ENCODE measurements at places on chromosomes 11 and 22. TPM values are rescaled to one million over a fixed set of nuclear protein-coding genes. Genes with fewer than 3 reads are reported as not detected.

DNA sequence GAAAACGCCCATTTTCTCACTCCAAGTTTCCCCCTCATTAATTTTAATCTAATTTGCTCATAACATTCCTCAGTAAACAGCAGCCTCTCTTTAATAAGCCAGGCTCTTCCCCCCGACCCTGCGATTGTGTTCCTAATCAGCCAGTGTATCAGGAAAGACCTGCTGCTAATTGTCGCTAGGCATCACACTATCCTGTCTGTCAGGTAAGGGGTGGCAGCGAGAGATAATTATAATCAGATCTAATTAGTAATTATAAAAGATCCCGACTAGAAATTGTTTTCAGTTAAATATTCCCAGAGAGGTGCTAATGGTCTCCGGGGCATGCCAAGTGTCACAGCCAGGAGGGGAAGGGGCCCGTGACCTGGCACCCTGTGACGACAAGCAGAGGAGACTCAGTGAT lies 142.8 kb downstream of the ST3GAL4 start:
- peaks cover 3% of the 10 kb centered on the region for H3K27me3 ChIP-seq
- peaks cover 27% of the 10 kb centered on the region for H3K4me1 ChIP-seq
- peaks cover 6% of the 10 kb centered on the region for H3K36me3 ChIP-seq
- no peak overlapping the region for H3K4me3 ChIP-seq
- no peak overlapping the region for H3K27ac ChIP-seq

DNA sequence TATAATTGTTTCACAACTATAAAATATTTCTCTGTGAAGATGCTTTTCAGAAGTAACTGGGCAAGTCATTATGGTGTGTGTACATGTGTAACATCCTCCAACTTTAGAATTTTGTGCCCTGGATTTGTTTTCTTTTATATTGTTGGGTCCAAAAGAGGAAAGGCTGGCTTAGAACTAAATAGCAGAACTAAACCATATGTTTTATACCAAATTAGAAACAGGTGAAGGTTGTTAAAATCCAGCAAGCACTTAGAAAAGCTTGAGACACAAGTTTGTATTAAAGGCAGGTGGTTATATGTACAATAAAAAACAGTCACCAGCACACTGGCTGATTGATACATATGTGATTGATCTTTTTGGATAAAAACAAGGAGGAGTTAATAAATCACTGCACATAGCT lies 158.5 kb downstream of the WNT11 start:
- no peak overlapping the region for H3K4me3 ChIP-seq
- H3K27me3 ChIP-seq: no peaks in the 10 kb centered on the region
- no peaks in the 10 kb centered on the region for H3K36me3 ChIP-seq
- DNase-seq: no peak
- no peak overlapping the region for H3K27ac ChIP-seq

GRCh38 chr11:74022546-74022945 lies 13.7 kb upstream of the UCP3 start:
- no peaks in the 10 kb centered on the region for H3K27me3 ChIP-seq
- H3K4me1 ChIP-seq: peaks cover 6% of the 10 kb centered on the region
- H3K27ac ChIP-seq: no peak overlapping the region
- H3K36me3 ChIP-seq: peaks cover 30% of the 10 kb centered on the region
- H3K4me3 ChIP-seq: no peak overlapping the region

Gene APOBEC3F
- total RNA-seq: 8.0 TPM

DNA sequence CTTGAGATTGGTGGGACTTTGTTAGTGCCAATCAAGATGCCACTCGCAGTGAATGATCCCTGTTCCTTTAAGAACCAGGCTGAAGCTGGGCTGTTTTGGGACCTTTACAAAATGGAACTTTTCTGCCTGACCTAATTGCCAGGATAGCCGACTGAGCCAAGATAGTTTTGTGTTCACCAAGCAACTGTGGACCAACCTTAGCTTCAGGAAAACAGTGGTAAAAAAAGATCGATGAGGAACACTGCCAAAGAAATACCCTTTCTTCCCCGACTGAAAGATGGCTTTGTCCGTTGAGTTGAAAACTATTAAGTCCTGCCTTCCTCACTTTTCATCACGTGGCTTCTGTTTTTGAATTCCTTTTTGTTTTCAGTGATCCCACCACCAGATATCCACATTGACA lies 157.9 kb upstream of the SORL1-AS1 start:
- no peak for DNase-seq
- peaks cover 20% of the 10 kb centered on the region for H3K36me3 ChIP-seq
- H3K4me1 ChIP-seq: no peaks in the 10 kb centered on the region
- peak overlapping the region; percentile 0 for H3K27ac ChIP-seq

- DNase-seq: no peak
- no peak overlapping the region for H3K4me3 ChIP-seq
- no peak overlapping the region for H3K27ac ChIP-seq
- H3K27me3 ChIP-seq: no peaks in the 10 kb centered on the region
- no peaks in the 10 kb centered on the region for H3K36me3 ChIP-seq
These were observed 11.8 kb downstream of the MICAL3 start for GRCh38 chr22:18012531-18012930.

- peaks cover 42% of the 10 kb centered on the region for H3K36me3 ChIP-seq
- peaks cover 4% of the 10 kb centered on the region for H3K4me1 ChIP-seq
- DNase-seq: no peak
- H3K27ac ChIP-seq: peak overlapping the region; percentile 29
These were observed 35.5 kb upstream of the ST14 start for GRCh38 chr11:130124096-130124495.

DNA sequence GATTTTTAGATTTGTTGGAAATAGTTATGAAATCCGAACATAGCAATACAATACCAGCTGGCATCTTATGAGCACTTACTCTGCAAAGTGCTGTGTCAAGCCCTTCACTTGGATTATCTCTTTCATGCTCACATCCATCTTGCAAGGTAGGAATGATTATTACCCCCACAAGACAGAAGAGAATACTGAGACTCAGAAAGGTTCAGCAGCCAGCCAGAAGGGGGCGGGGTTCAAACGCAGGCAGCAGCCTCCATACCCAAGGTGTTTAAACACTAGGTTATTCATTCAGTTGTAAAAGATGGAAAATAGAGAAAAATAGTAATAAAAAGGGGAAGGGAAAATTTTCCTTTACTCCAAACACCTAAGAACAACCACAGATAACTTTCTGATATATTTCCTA lies 158.5 kb downstream of the CCDC34 start:
- no peaks in the 10 kb centered on the region for H3K27me3 ChIP-seq
- no peak overlapping the region for H3K27ac ChIP-seq
- no peak overlapping the region for H3K4me3 ChIP-seq
- no peaks in the 10 kb centered on the region for H3K36me3 ChIP-seq
- no peak for DNase-seq
- H3K4me1 ChIP-seq: peaks cover 14% of the 10 kb centered on the region

Gene FADS2
- total RNA-seq: 125 TPM

DNA sequence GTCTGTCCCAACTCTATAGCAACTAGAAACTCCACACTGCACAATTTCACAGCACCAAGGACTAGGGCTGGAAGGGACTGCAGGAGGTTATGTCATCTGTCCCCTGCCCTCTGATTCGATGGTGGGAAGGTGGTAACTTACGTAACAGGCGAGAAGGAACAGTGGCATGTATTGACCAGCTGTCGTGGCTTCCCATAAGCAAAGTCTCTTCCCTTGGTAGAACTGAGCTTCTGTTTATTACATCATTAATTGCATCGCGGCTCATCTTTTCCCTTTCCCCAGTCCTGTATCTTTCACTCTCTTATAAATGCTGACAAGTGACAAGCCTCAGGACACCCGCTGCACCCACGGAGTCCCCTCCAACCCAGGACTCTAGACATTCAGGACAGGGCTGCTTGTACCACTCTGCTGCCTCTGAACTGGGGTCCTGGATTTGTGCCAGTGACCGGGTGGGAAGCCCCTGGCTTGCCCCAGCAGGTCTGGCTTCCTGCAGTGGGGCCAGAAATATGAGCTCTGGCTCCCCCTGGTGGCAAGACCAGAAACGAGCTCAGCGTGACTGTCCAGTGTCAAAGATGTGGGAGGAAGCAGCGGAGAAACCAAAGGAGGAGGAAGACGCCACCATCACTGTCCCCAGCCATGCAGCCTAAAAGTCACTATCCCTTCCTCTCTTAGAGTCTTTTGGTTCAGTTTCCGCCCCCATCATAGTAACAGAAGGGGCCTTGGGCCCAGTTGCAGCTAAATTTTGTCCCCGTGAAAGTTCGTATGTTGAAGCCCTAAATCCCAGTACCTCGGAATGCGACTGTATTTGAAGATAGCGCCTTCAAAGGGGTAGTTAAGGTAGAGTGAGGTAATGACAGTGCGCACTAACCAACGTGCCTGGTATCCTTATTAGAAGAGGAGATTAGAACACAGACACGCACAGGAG lies 84.5 kb downstream of the ISX start:
- H3K27me3 ChIP-seq: no peaks in the 10 kb centered on the region
- no peak overlapping the region for H3K4me3 ChIP-seq
- no peak overlapping the region for H3K27ac ChIP-seq
- H3K4me1 ChIP-seq: peaks cover 6% of the 10 kb centered on the region

DNA sequence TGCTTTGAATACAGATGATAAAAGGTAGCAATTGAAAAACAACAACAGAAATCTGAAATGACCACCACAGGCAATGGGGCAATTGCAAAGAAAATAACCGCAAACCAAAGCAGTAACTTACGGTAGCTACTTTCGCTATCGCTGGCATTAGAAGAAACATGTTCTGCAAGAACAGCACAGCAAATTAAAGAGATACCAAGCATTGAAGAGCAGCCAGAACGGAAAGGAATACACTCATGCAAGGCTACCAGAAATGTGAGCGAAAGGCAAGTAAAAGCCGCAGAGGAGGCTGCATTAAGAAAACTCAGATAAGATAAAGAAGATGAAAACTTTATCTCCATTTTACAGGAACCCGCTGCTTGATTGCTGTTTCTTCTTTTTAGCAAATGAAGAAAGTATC lies 194.1 kb upstream of the CCDC90B start:
- no peak overlapping the region for H3K4me3 ChIP-seq
- no peak overlapping the region for H3K27ac ChIP-seq
- DNase-seq: no peak
- H3K36me3 ChIP-seq: no peaks in the 10 kb centered on the region
- no peaks in the 10 kb centered on the region for H3K4me1 ChIP-seq

- peak; percentile 15 for DNase-seq
- H3K4me1 ChIP-seq: peaks cover 3% of the 10 kb centered on the region
- H3K36me3 ChIP-seq: no peaks in the 10 kb centered on the region
- H3K27me3 ChIP-seq: no peaks in the 10 kb centered on the region
These were observed 40.9 kb upstream of the BIRC3 start for GRCh38 chr11:102276362-102276761.

DNA sequence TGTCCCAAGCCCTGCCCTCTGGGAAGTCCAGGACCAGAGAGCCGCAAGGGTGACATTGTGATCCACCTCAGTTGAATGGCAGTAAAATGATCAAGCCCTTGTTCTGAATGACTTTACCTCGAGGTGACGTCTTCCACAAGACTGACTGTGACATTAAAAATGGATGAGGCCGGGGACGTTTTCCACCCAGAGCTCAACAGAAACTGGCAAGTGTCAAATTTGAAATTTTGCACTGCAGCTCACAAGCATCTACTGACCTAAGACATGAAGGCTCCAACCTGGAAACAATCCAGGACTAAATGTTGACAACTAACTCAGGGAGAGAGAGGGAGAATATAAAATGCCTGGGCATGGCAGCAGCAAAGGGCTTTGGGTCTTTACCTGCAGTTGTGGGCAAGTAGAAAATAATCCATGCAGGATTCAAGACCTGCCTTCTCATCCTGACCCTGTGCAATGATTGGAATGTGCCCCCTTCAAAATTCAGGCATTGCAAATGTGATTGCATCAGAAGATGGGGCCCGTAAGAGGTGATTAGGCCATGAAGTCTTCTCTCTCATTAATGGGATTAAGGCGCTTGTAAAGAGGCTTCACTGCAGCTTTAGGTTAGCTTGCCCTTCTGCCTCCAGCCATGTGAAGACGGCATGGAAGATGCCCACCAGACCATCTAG lies 33.6 kb upstream of the CLMP start:
- no peak overlapping the region for H3K27ac ChIP-seq
- peak; percentile 15 for DNase-seq
- H3K27me3 ChIP-seq: no peaks in the 10 kb centered on the region
- H3K36me3 ChIP-seq: no peaks in the 10 kb centered on the region
- H3K4me1 ChIP-seq: no peaks in the 10 kb centered on the region

Gene CTSW
- total RNA-seq: 0.39 TPM

DNA sequence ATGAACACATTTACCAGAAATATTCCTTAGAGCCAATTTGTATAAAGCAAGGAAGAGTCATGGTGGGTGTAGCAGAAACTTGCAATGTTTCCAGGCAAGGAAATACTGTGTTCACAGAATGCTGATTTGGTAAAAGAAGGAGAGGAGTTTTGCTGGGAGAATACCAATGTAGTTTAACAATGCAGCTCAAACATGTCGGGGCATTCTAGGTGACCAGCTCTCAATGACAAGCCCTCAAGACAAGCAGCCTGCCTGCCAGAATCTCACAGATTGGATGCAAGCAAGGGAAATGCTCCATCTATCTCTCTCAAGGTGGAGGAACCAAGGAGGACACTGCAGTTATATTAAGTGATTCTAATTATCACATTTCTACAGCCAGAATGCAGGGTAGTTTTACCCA lies 190.4 kb downstream of the MAML2 start:
- H3K36me3 ChIP-seq: no peaks in the 10 kb centered on the region
- H3K4me3 ChIP-seq: no peak overlapping the region
- peaks cover 23% of the 10 kb centered on the region for H3K4me1 ChIP-seq

DNA sequence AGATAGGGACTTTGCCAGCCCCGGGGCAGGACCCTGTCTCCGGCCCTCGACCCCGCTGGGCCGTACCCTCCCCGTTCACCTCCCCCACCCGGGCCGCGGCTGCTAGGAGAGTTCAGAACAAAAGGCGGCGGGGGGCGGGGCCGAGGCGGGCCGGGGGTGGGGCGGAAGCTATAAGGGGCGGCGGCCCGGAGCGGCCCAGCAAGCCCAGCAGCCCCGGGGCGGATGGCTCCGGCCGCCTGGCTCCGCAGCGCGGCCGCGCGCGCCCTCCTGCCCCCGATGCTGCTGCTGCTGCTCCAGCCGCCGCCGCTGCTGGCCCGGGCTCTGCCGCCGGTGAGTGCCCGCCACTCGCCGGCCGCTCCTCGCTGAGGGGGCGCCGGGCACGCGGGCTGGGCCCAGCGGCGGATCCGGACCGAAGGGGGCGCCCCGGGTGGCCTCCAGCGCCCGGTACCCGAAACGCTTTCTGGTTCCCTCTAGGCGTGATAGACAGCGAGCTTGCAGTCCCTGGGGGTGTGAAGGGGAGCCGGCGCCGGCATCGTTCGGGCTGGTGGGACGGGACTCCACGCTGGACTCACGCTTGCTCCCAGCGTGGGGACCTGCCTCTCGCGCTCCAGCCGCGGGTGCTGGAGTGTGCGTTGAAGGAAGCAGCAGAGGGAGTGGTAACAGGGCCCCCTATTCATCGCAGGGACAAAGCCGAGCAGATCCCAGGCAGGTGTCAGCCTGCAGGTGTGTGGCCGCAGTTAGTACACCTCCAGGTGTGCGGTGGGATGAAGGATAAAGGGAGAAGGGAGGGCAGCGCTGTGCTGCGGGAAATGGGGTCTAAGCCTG lies at the start of gene MMP11:
MMP11 (plus strand) TSS at position 201 of the 825 bp plus-strand sequence; CDS start at position 223, 22 bp downstream.
- no peak for DNase-seq
- no peak within 1 kb of the TSS for H3K27ac ChIP-seq
- H3K4me3 ChIP-seq: peak within 1 kb of the TSS; percentile 37
- no peaks in the 10 kb centered on the region for H3K36me3 ChIP-seq

Gene APOL4
- 10.8 TPM for total RNA-seq

GRCh38 chr22:36771356-36772063 lies 4.4 kb downstream of the IFT27 start:
- H3K27ac ChIP-seq: no peak overlapping the region
- no peaks in the 10 kb centered on the region for H3K27me3 ChIP-seq
- no peak for DNase-seq
- H3K4me3 ChIP-seq: no peak overlapping the region
- H3K36me3 ChIP-seq: peaks cover 33% of the 10 kb centered on the region

GRCh38 chr11:12856338-12856737 lies 152.8 kb upstream of the RASSF10 start:
- H3K4me3 ChIP-seq: no peak overlapping the region
- H3K36me3 ChIP-seq: no peaks in the 10 kb centered on the region
- no peaks in the 10 kb centered on the region for H3K4me1 ChIP-seq
- no peaks in the 10 kb centered on the region for H3K27me3 ChIP-seq
